ENCODE measurements at places on chromosomes 2 and 18.

GRCh38 chr18:48640566-48641270 is 101.9 kb downstream of the CTIF start:
- DNase-seq, result no peak

GRCh38 chr2:159229476-159230144 is 56.9 kb downstream of the WDSUB1 start:
- DNase-seq, result no peak

- DNase-seq, result no peak
Observed at GRCh38 chr2:15412779-15413178, 148.4 kb downstream of the NBAS start.

DNA sequence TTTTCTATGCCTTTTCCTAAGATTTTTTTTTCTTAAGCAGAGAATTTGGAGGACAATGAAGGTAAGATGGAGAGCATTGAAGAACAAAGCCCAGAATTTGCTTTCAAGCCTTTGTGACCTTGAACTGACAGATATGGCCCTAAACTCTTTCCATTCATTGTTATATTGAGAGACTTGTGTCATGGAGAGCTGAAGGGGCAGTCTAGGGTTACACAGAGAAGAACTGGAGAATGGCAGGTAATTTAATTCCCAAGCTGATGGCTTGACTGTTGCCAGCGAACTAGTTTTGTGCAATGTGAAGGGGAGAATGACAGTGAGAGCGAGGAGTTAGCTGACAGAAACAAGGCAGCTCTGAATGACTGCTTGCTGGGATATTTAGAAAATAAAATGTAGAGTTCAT is 1344.2 kb downstream of the LRP1B start:
- no peak for DNase-seq
